ENCODE measurements at places on chromosomes 13 and 19.

DNA sequence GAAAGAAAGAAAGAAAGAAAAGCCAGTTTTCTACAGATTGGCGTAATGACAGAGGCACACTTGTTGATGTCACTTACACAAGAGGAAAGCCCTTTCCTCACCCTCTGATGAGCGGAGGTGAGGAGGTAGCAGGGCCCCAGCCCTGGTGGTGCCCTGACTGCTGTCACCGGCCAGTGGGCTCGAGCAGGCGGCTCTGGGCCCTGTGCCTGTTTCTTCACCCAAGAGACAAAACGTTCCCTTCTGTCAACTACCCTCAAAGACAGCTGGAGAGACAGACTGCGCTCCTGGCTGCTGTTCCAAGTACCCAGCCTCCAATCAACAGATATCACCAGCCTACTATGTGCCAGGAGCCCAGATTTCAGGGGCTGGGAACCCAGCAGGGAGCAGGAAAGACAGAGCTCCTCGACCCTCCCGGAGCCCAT lies 10.1 kb downstream of the EPS15L1 start:
- H3K4me1 ChIP-seq = peaks cover 8% of the 10 kb centered on the region
- no peak for DNase-seq
- H3K27ac ChIP-seq = peak overlapping the region; percentile 43
- H3K27me3 ChIP-seq = no peaks in the 10 kb centered on the region
- no peak overlapping the region for H3K4me3 ChIP-seq

DNA sequence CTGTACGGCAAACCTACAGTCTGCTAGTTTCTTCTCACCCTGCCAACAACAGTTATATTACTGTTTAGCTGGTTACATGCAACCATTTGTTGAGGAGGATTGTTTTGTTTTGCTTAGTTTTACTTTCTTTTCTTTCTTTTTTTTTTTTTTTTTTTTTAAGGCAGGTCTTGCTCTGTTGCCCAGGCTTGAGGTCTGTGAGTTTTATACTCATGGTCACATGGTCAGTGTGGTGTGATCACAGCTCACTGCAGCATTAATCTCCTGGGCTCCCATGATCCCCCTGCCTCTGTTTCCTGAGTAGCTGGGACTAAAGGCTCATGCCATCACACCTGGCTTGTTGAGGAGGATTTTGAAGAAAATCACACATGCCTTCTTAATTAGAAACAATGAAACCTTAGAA lies 505.6 kb downstream of the GPC5 start:
- no peaks in the 10 kb centered on the region for H3K4me1 ChIP-seq
- no peaks in the 10 kb centered on the region for H3K27me3 ChIP-seq

DNA sequence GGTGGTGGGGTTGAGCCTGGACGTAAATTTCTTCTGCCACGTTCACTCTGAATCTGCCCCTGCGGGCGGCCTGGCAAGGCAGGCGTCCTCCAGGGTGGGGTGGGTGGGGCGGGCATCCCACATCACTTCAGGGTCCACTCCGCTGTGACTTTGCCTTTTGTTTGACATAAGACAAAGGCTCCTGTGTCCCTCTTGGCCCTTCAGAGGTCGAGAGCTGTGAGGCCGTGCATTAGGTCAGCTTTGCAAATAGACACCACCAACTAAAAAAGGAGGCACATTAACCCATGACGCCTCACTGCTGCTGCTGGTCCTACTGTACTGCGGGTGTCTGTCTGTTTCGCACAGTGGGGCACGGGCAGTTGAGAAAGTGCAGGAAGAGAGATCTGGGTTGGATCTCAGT lies 10.5 kb upstream of the ZNF536 start:
- H3K36me3 ChIP-seq = no peaks in the 10 kb centered on the region
- no peaks in the 10 kb centered on the region for H3K4me1 ChIP-seq
- no peak for DNase-seq
- no peak overlapping the region for H3K27ac ChIP-seq

DNA sequence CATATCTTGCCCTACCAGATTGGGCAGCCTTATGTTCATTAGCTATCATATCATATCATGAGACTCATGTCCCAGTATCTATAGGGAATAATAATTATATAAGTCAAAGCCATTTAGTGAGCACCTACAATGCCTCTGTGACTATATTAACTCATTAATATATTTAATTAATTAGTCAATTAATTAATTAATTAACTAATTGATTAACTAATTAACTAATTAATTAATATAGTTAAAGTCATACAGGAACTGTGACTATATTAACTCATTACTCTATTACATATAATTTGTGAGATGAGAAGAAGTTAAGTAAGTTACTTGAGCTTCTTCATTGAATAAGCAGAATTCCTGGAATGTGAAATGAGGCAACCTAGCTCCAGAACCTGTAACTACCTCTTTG lies 588.3 kb upstream of the SLITRK1 start:
- no peak for DNase-seq
- no peaks in the 10 kb centered on the region for H3K36me3 ChIP-seq
- H3K4me3 ChIP-seq = no peak overlapping the region
- no peak overlapping the region for H3K27ac ChIP-seq
- no peaks in the 10 kb centered on the region for H3K4me1 ChIP-seq

DNA sequence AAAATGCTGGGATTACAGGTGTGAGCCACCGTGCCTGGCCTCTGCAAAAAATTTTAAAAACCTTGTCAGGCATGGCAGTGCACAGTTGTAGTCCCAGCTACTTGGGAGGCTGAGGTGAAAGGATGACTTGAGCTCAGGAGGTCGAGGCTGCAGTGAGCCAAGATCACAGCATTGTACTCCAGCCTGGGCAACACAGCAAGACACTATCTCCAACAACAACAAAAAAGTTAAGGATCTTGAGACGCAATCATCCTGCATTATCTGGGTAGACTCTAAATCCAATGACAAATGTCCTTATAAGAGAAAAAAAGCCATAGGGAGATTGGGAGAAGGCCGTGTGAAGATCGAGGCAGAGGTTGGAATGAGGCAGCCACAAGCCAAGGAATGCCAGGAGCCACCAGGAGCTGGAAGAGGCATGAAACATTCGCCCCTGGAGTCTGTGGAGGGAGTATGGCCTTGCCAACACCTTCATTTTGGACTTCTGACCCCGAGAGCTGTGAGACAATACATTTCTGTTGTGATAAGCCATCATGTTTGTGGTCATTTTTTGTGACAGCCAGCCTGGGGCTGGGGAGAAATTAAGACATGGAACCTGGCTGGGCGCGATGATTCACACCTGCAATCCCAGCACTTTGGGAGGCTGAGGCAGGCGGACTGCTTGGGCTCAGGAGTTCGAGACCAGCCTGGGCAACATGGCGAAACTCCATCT lies 5.1 kb upstream of the CA11 start:
- DNase-seq = no peak
- H3K36me3 ChIP-seq = no peaks in the 10 kb centered on the region
- H3K27me3 ChIP-seq = no peaks in the 10 kb centered on the region

GRCh38 chr13:99013951-99014350 lies 36.1 kb upstream of the DOCK9 start:
- no peak for DNase-seq
- no peaks in the 10 kb centered on the region for H3K36me3 ChIP-seq
- H3K4me3 ChIP-seq = no peak overlapping the region
- no peaks in the 10 kb centered on the region for H3K4me1 ChIP-seq
- H3K27me3 ChIP-seq = no peaks in the 10 kb centered on the region

GRCh38 chr19:43799502-43800142 lies 2.6 kb downstream of the LYPD5 start:
- H3K4me3 ChIP-seq = no peak overlapping the region
- no peaks in the 10 kb centered on the region for H3K4me1 ChIP-seq
- no peaks in the 10 kb centered on the region for H3K36me3 ChIP-seq
- DNase-seq = no peak

DNA sequence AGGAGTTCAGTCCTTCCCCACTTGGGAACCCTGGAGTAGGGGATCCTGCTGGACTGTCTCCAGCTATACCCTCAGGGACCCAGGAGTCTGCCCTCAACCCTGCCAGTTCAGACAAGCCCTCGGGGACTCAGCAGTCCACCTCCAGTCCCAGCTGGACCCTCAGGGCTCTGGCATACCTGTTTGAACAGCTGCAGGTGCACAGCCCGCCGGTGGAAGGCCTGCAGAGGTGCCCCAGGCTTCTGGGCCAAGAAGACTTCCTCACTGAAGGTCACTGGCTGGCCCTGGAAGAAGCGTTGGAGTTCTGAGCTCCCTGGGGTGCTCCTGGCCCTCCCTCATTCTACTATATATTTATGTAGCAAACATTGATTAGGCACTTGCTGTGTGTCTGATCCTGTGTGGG lies 8.6 kb downstream of the CRB3 start:
- DNase-seq = no peak
- no peak overlapping the region for H3K4me3 ChIP-seq
- H3K4me1 ChIP-seq = no peaks in the 10 kb centered on the region
- peaks cover 23% of the 10 kb centered on the region for H3K27me3 ChIP-seq
- no peaks in the 10 kb centered on the region for H3K36me3 ChIP-seq

DNA sequence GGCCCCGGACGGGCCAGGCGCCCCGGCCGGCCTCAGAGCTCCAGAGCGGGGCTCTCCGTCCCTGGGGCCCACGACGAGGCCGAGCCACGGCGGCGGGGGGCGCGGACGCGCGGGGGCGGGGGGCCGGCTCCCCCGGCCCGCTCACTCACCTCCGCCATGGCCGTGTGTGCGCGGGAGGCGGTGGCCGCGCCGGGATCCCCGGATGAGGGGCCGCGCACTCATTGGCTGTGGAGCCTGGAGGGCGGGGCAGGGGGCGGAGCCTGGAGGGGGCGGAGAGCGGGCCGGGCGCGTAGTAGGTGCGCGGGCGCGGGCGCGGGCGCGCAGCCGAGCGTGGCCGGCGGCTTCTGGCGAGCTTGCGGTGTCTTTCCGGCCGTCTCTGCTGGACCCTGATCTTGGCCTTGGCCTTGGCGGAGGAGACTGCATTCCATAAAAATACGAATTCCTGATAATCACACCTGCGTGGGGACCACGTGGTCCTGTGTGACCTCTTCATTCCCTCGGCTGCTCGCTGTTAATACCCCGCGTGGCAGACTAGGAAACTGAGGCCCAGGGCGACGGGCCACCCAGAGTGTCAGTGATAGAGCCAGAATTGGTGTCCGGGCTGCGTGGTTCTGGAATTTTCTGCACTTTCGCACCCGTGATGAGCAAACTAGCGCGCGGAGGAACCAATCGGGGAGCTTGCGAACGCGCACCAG lies at the start of gene MIER2:
Gene MIER2 (minus strand): TSS at position 172 of the 695 bp plus-strand sequence. CDS start 14 bp downstream, at position 158.
- no peaks in the 10 kb centered on the region for H3K27me3 ChIP-seq
- peak; percentile 78 for DNase-seq
- no peaks in the 10 kb centered on the region for H3K36me3 ChIP-seq

DNA sequence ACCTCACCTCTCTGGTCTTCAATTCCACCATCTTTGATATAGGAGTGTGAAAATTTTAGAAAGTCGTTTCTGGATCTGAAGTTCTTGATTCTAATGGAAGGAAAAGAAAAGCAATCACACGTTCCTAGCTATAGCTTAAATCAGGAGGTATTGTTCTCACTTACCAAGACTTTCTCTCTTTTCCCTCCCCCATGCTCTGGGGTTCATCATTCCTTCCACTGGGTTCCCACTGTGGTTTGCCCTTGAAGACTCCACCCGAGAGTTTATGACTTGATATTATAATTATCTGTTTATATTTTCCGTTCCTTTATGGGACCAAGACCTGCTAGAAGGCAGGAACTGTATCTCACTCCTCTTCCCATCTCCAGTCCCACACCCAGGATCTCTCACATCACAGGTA lies 76.6 kb downstream of the AKAP11 start:
- DNase-seq = no peak
- H3K4me1 ChIP-seq = no peaks in the 10 kb centered on the region
- H3K4me3 ChIP-seq = no peak overlapping the region
- no peaks in the 10 kb centered on the region for H3K27me3 ChIP-seq
- no peaks in the 10 kb centered on the region for H3K36me3 ChIP-seq

DNA sequence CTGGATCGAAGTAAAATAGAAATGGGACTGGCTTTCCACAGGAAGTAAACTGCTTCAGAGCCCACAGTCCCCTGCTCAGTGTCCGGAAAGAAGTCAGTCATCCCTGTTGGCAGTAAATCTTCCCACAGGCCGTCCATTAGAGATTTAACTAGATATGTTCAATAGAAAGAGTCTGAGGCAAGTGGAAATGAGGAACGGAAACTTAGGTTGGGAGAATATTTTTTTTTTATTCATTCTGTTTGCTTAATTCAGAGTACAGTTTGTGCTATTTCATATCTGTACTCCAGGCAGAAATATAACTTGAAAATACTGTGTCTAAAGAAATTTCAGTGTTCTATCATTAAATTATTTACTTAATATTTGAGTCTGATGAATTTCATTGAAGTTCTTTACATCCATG lies 22.7 kb downstream of the SLC25A15 start:
- H3K4me1 ChIP-seq = no peaks in the 10 kb centered on the region
- H3K4me3 ChIP-seq = no peak overlapping the region
- no peaks in the 10 kb centered on the region for H3K27me3 ChIP-seq
- DNase-seq = no peak
- H3K36me3 ChIP-seq = no peaks in the 10 kb centered on the region
- no peak overlapping the region for H3K27ac ChIP-seq

GRCh38 chr13:110290153-110290552 lies 16.8 kb downstream of the COL4A1 start:
- no peak for DNase-seq
- no peaks in the 10 kb centered on the region for H3K36me3 ChIP-seq
- H3K27me3 ChIP-seq = no peaks in the 10 kb centered on the region
- no peak overlapping the region for H3K27ac ChIP-seq
- H3K4me1 ChIP-seq = no peaks in the 10 kb centered on the region

DNA sequence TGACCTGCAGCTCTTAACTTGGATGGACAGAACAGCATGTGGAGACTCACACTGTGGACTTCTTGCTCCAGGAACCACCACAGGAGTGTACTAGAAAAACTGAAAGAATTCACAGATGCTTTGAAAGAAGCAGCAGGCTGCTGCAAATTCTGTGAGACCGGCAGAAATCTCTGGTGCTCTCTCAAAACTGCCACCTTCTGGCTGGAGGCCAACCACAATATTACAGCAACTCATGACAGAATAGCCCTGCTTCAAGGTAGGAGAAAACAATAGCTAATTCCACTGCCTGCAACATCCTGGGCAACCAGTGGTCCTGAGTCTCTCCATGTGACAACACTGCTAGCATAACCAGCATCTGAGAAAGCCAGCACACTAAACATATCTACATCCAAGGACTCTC lies 26.9 kb downstream of the CDK8 start:
- H3K27me3 ChIP-seq = no peaks in the 10 kb centered on the region
- no peak overlapping the region for H3K4me3 ChIP-seq
- no peak overlapping the region for H3K27ac ChIP-seq
- no peak for DNase-seq
- no peaks in the 10 kb centered on the region for H3K4me1 ChIP-seq
